Hematopoietic multipotent progenitor cell treated with erythropoietin and hydrocortisone succinate and interleukin-3 and kit ligand, for 15 days (in vitro differentiated cells): ENCODE measurements at places on chromosomes 2 and 18.

- DNase-seq: no peak
Observed at GRCh38 chr2:174121612-174122011, 126.7 kb downstream of the OLA1 start.

DNA sequence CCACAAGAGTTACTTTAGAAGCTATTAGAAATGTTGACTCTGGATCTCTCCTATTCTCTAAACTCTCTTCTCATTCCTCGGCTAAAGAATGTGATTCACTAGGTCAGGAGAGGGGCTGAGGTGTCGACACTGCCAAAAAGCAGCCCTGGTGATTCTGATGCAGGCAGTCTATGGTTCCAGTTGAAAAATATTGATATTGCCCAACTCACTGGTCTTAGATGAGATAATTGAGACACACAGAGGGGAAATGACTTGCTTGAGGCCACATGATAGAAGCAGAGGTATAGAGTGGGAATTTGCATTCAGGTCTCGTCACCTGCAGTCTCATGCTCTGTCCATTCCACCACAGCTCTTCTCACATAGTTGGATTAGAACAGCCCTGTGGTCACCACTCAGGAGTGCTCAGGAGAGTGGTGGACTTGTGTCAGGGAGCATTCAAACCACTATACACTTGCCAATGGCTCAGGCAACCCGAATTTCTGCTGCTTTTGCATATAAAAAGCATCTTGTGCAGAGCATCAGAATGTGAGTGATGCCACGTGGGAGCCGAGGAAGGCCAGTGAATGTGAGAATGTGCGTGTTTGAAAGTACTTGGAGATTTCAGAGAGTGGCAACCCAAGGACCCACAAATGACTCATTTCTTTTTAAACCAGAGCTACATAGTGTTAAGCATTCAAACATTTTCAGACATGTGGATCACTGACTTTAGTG, 65.1 kb upstream of the CTLA4 start:
- no peak for DNase-seq

DNA sequence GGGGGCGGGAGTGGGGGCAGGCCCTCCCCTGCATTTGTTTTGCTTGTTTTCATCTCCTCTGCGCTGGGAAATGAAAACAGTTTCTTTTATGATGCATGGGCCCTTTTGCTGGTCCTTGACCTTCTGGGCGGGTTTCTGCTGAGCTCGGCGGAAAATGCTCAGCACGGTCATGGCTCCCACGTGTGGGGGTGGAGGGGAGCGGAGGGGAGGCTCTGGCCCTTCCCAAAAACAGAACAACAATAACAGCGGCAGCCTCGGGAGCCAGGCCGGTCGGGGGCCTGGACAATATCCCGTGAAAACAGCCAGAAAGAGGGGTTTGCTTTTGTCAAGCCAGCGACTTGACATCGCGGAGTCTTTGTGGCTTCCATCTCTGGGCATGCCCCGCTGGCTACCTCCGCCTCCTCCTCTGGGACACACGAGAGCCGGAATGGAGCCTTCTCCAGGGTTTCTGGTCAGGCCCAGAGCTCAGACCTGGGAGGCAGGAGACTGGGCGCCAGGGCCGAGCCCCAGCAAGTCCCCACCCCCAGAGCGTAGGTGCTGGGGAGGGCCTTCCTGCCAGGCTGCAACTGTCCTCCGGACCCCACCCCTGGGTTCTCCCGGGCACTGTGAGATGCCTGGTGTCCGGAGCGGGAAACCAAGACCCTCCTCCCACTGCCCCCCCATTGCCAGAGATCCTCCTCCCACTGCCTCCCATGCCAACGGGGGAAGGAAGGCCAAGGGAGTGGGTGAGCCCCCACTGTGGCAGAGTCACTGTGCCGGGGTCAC, 35.9 kb upstream of the SNED1 start:
- DNase-seq: no peak

DNA sequence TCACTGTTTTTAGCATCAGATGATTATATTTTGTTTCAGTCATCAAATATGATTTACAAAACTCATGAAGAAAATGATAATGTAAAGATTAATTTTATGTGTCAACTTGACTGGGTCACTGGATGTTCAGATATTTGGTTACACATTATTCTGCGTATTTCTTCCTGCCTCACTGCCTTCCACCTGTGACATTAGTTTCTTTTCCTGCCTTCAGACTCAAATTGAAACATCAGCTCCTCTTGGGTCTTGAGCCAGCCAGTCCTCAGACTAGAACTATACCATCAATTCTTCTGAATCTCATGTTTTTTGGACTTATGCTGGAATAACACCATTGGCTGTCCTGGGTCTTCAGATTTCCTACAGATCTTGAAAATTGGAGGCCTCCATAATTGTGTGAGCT, 96.7 kb downstream of the ZNF385B start:
- no peak for DNase-seq

DNA sequence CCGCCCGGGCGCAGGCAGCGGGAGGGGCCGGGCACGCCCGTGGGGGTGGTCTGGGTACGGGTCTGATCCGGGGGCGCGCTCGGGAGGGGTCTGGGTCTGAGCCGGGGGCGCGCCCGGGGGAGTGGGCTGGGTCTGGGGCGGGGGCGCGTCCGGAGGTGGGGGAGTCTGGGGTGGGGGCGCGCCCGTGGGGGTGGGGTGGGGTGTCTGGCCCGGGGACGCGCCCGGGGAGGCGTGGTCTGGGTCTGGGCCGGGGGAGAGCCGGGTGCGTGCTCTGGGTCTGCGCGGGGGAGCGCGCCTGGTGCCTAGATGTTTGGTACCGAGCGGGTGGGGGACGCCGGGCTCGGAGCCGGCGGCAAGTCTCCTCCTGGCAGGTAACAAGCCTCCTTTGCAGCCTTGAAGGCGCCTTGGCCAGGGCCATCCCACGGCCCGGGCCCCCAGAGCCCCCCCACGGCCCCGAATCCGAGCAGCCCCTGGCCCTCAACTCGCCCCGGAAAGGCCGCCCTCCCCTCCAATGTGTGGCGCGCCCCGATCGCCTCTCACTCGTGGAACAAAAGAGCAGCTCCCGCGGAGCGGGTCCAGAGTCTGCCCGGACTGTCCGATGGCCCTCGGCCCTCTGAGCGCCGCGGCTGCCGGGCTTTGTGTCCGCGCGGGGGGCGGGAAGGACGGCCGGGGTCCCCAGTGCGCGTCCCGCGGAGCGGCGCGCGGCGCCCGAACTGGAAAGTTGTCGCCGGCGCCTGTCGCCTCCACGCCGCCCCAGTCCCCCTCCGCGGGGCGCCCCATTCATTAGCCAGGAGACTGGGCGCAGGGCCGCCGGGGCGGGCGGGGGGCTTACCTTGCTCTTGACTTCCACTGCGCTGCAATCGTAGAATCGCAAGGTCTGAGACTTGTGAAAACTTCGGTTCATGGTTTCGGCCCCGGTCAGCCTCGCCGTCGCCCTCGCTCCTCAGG, 595 bp downstream of the PARD6G start:
- no peak for DNase-seq

DNA sequence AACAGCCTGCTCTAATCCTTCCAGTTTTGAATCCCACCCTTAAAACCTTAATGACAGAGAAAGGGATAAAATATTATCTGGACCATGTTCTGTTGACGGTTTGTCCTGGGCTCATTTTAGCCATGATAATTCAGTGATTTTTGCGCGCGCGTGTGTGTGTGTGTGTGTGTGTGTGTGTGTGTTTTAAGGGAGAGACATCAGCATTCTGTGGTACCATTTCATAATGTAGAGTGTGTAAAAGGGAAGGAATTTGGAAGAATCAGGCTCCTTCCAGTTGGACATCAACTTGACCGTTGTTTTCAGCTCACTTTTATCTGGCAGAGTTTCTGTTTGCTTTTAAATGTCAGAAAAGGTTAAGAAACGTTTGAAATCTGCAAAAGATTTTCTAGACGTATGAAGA, 535.5 kb downstream of the TNS1 start:
- no peak for DNase-seq

DNA sequence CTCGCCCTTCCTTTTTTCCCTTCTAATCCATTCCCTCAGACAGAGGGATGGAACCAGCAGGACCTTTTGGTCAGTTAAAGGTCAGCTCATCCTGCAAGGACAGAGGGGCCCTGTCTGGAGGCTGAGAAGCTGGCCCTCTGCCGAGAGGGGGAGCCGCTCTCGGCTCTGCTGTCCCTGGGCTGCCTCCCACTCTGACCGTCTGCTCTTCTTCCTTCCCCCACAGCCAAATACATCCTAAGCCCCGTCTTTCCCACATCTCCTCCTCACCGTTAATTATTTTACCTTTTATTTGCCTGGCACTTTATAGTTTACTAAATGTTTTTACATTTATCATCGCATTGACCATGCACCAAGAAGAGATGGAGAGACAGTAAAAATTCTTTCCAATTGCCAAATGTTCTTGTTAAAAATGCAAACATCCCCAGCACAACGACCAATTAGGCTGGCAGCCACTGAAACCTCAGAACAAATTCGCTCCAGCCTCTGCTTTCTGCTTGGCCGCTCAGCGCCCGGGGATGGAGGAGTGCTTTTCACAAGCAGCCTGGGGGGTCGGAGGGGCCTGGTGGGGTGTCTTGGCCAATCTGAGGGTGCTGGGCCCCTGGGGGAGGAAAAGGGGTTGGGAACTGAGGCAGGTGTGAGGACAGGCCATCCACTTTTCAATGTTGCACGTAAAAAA, 123.7 kb downstream of the TNS1 start:
- DNase-seq: no peak

GRCh38 chr18:61336766-61337165, 3.5 kb downstream of the CDH20 start:
- no peak for DNase-seq

DNA sequence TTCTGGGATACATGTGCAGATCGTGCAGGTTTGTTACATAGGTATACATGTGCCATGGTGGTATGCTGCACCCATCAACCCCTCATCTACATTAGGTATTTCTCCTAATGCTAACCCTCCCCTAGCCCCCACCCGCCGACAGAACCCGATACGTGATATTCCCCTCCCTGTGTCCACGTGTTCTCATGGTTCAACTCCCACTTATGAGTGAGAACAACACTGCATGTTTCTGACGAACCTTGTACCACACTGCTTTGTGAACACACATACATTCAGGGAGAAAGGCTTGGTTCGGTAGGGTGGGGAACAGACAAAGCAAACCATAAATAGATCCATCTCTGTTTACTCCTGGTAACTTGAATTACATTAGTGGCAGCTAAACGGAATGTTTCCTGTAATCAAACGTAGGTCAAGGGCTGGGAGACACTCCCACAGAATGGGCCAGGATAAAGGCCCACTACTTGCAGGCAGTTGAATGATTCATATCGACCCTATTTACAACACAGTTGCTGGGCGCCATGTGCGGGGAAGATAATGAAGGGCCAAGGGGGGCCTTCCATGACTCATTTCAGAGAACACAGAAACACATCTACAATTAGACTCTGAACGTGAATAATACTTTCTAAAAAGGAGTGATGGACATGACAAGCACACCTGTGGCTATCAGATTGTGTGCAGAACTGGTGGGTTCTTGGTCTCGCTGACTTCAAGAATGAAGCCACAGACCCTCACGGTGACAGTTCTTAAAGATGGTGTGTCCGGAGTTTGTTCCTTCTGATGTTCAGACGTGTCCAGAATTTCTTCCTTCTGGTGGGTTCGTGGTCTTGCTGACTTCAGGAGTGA, 56.8 kb upstream of the KIDINS220 start:
- DNase-seq: peak; percentile 66

DNA sequence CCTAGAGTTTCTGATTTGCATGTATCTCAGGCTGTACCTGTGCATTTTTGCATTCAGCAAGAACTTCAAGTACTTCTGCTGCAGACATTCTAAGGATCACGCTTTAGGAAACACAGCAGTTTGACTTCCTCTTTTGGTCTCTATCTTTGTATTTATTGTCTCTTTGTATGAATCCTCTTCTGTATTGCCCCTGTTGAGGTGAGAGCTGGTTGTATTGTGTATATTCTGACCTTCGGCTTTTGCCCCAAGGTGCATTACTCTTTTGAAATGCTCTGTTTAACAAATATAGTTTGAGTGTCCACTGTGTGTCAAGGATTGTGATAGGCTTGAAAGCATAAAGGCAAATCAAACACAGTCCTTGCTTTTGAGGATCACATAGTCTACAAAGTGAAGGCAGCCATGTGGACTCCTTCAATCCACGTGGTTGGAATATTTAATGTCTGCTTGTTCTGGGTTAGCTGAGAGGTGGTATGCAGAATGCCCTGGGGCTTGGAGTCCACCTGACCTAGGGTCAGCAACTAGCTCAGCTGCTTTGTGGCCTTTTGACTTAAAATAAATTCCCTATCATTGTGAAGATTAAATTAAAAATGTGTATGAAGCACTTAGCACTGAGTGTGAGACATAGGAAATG, 108.1 kb downstream of the LYPD6 start:
- no peak for DNase-seq

- no peak for DNase-seq
Observed at GRCh38 chr18:5414546-5414945, 119.0 kb upstream of the ZBTB14 start.

GRCh38 chr18:13374468-13375301, 156.1 kb downstream of the LDLRAD4 start:
- no peak for DNase-seq

GRCh38 chr2:116879650-116880160, 934.8 kb upstream of the DDX18 start:
- no peak for DNase-seq

GRCh38 chr18:3623769-3624545, 174.0 kb downstream of the TGIF1 start:
- peak; percentile 92 for DNase-seq

DNA sequence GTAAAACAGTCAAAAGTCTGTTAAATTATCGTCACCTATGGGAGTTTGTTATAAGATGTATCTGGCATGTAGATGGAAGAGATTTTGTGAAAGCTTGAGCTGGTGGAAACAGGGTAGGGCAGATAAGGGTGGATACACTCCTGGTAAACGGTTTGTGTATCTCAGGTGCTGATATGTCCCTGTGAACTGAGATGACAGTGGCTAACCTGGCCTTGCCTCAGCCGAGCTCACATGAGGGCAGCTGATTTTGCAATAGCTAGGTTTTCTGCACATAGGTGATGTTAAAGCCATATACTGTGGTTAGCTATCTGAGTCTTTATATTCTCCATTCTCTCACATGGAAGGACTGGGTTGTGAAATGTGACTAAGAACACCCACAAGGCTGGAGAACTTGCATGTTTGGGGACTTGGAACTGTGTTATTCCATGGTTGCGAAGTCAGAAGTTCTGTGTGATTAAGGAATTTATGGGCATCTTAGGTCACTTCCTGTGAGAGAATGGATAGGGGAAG, 205.1 kb downstream of the TPGS2 start:
- DNase-seq: no peak

DNA sequence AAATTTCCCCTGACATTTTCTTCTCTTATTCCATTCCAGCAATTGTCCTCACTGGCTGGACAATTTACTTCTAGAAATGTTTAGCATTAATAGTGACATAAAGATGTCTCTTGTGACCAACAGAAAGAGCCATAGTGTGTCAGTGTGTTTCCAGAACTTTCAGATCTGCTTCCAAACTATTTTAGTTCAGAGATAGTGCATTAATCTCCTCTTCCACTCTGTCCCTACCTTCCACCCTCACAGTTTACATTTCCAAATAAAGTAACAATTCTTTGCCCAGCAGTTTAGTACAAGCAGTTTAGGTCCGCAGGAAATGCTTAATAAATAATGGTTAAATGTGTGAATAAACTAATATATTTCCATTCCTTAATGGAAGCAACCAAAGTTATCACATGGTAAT, 24.5 kb upstream of the RAPGEF4 start:
- DNase-seq: no peak

- DNase-seq: no peak
Observed at GRCh38 chr2:151560289-151560688, 150.6 kb downstream of the RIF1 start.

GRCh38 chr18:21051620-21052019, 60.0 kb downstream of the ROCK1 start:
- no peak for DNase-seq
